Fibroblast of skin of abdomen (primary cell): ENCODE measurements at places on chromosomes 4 and X.

DNA sequence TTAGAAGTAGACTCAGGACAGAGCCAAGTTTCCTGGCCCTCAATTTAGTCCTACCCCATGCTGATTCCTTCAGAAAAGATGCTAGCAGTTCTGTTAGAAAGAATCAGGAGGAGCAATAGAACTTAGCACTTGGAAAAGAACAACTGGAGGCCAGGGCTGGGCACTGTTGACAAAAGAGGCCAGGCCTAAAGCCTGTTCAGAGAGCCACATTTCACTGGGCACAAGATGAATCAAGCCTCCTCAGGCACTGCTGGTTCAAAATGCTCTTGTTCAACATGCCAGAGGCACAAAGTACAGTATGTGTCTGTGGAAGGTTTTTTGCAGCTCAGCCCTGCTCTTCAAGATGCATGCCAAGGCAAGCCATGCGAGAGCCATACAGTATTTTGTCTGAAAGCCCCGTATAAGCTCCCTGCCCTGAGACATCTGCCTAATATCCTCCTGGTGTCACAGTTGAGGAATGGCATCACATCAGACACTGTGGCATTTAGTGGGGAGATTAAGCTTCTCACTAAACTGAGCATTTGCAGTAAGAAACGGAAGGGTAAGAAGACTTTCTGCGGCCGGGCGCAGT lies 53.7 kb downstream of the RASL11B start:
- DNase-seq = no peak

DNA sequence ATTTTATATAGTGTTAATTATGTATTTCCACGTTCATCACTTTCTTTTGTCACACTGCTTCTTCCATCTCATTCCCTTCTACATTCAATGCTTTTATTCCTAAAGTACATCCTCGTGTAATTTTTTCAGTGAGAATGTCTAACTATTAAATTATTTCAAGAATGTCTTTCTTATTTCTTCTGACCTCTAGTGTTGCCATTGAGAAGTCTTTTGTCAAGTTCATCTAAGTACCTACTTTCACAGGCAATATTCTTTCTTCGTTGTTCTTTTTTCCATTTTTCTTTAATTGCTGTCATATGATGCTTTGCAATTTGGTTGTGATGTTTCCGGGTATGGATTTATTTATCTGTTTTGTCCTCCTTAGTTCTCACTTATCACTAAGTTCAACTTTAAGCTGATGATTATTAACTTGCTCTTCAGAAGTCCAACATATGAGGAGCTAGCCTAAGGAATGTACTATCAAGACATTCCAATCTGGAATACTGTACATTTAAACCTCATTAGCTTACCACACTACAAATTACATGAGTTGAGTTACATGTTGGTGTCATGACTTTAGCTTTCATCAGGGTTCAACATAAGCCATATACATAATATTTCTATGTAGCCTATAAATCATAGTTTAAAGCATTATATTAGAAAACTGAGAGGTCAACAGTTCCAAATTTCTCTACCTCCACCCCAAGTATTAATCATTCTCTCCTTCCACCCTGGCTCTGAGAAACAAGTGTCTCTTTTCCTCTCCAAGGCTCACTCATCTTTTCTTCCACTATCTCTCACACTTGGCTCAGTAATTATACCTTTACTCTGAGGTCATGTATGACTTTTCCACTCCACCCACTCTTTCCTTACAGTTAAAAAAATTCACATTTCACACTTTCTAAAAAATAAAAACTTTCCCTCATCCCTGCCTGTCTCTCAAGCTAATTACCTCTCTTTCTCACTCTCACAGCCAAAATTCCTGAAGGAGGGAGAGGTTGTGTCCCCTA lies 81.5 kb downstream of the COX18 start:
- DNase-seq = peak; percentile 31

DNA sequence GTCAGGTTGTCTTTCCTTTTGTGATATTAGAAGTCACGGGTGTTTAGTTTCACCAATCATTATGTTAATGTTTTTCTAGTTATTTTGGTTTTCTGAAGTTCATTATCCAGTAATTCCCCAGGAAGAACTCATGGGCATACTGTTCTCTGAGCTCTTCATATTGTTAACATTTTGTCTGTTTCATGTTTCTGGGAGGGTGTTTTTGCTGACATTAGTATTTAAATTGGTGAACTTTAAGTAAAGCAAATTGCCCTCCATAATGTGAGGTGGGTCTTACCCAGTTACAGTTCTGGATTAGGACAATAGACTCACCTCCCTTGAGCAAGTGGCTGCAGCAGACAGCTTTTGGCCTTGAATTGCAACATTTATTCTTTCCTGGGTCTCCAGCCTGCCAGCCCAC lies 163.4 kb downstream of the GPAT3 start:
- DNase-seq = no peak

DNA sequence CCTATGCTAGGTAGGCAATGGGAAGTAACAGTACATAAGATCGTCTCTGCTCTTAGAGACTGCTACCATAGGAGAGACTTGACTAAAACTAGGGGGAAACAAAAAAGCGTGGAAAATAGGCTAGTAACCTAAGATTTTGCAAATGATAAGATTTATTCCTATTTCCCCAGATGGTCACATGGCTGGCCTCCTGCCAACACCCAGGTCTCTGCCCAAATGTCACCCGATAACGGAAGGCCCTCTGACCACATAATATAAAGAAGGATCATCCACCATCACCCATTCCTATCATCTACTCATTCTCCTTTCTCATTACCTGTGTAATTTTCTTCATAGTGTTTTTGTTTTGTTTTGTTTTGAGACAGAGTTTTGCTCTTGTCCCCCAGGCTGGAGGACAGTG lies 4.7 kb downstream of the LAMP2 start:
- DNase-seq = no peak

- no peak for DNase-seq
Measured at GRCh38 chr4:149343614-149344013, 472.0 kb downstream of the IQCM start.

DNA sequence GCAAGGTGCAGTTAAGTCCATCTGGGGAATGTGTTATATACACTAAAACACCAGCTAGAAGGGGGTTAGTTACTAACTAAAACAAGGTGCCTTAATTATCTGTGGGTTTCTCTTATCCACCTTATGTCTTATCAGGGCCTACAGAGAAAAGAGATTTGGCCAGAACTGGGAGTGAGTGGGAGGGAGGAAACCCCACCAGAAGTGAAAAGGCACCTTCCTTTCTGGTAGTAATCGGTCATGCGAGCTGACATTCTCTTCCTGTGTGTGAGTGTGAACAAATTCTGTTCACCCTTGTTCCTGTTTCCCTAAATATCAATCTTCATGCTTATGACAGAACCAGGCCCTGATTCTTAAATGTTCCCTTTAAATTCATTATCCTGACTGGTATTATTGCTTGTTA lies 43.5 kb downstream of the SRPX2 start:
- no peak for DNase-seq

DNA sequence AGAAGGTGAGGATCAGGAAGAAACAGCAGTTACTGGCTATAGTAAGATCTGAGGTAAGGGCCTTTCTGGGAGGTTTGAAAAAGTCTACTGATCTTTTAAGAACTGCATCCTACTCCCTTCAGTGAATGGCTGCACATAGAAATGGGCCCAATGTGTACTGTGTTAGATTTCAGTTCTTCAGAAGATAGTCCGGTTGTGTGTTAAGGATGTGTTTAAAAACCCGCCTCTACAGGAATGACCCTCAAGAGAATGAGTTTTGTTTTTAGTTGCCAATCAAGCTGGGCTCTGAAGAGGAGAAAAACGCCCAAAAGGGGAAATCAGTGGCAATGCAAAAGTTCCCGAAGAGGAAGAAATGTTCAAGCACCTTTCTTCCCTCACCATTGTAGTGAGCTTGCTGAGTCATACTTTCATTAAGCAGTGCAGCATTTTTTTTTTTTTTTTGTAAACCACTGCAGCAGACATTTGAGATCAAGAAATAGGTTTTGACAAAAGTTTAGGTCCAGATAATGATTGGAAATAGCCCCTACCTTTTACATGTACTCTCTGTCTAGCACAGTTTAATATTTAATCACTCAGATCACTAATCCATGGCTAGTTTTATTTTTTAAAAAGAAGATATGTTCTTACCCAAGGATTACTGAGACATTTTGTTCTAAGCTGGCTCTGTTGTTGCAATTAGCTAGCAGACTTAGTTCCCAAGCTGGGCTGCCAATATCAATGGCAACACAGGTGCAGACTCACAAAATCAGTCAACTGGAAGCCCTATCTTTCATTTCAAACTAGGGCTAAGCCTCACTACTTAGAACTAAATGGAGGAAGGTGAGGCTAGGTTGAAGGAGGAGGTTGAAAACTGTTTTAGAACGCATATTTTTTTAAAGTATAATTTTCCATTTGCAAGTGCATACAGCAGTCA lies 7.0 kb upstream of the TRPC5OS start:
- peak; percentile 6 for DNase-seq

GRCh38 chr4:81870275-81870674 lies 398.6 kb upstream of the RASGEF1B start:
- DNase-seq = no peak

- no peak for DNase-seq
Measured at GRCh38 chr4:47263721-47264120, 199.8 kb downstream of the COMMD8 start.

- DNase-seq = no peak
Measured at GRCh38 chrX:16711219-16711811, 1.2 kb downstream of the CTPS2 start.

GRCh38 chr4:6258741-6259140 lies 10.9 kb upstream of the WFS1 start:
- no peak for DNase-seq

- DNase-seq = no peak
Measured at GRCh38 chrX:125895518-125895917, 270.6 kb downstream of the DCAF12L2 start.
